A172 (cell line): ENCODE measurements at places on chromosomes 1 and 21. TPM values are rescaled to one million over a fixed set of nuclear protein-coding genes. Genes with fewer than 3 reads are reported as not detected.

VHLL gene
- not detected in 2 replicates for total RNA-seq

INKA2 gene
- total RNA-seq = not detected in 2 replicates

- no peak for DNase-seq
Observed at GRCh38 chr21:15449556-15449955, 280.2 kb upstream of the USP25 start.

- no peak for DNase-seq
Observed at GRCh38 chr1:75237316-75237715, 103.1 kb downstream of the LHX8 start.

GRCh38 chr1:159934136-159935039 lies 9.1 kb upstream of the TAGLN2 start:
- DNase-seq = no peak

DNA sequence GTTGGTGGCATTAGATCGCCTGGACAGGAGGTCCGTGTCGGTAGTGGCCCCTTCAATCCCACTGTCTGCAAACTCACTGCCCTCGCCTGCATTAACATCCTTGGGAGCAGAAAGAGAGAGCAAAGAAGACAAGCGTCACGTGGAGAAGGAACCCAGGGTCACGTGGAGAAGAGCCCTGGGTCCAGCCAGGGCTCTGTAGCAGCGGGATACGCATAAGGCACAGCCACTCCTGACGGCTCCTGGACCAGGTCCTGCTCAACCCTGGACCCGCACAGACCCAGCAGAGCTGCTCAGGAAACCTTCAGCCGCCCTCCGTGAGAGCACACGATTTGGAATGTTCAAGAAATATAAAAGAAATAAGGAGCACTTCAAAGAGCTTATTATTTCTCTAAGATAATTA lies 92.0 kb downstream of the TIAM1 start:
- no peak for DNase-seq

- DNase-seq = peak; percentile 2
Observed at GRCh38 chr1:3746830-3747521, 5.3 kb upstream of the CCDC27 start.

GRCh38 chr1:235675152-235675890 lies 25.7 kb upstream of the GNG4 start:
- DNase-seq = no peak

DNA sequence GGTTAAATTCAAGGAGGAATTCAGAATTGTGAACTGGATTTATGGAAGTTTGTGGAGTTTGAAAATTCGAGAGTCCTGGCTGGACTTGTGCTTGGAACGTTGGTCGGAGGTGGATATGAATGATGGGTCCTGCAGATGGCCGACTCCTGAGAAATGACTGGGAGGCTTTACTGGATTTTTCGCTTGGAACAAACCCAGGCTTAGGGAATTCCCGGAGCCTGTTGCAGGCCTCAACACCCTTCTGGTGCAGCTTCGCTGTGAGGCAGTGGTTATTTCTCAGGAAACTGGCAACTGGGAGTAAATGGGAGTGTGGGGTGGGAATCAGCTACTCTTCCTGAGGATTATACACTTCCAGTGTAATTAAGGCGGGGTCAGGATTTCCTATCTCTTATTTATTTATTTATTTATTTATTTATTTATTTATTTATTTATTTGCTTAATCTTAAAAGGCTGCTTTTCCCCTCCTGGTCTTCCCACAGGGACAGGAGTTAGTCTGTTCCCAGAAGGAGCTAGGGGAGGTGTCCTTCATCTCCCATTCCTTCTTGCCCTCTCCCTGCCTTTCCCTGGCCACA lies 21.1 kb downstream of the MAPKAPK2 start:
- no peak for DNase-seq

DNA sequence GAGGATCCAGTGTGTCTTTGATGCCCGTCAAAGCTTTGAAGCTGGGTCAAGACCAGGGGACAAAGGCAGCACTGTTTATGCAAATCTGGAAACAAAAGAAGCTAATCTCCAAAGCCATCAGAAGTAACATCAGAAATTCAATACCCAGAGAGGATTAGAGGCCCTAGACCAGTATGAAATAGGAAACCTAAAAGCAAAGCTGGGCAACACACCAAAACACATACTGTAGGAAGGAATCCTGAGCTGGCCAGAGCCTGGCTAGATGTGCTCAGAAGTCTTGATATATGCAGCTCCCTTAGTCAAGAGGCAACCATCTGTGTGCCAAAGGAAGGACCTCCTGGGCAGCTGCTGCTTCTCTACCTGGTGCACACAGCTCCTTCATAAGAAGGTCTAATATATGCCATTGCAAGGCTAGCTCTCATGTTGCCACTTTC lies 12.3 kb downstream of the COLGALT2 start:
- DNase-seq = no peak

GRCh38 chr1:113140588-113141446 lies 67.8 kb downstream of the LRIG2 start:
- peak; percentile 57 for DNase-seq

DNA sequence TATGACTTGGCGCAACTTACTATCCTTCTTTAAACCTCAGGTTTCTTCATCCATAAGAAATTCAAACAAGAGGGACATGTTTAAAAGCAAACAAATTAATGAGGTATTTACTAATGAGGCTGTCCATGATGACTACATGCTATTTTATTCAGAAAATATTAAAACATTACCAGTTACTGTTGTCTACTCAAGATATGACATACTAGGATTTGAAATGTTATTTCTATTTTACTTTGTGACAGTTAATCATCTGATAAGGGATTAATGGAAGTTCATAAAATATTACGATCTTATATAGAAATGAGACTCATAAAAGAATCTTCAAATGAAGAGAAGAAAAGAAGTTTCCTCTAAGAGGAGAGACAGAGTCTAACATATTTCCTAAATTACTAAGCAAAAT lies 80.1 kb downstream of the SPATA6 start:
- DNase-seq = no peak

DNA sequence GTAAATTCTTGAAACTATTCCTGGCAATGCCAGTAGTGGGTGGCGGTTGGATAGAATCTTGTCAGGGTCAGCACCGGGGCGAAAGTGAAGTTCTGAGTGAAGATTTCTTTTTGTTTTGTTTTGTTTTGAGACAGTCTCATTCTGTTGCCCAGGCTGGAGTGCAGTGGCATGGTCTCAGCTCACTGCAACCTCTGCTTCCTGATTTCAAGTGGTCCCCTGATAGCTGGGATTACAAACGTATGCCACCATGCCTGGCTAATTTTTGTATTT lies 33.3 kb downstream of the PCNT start:
- no peak for DNase-seq

DNA sequence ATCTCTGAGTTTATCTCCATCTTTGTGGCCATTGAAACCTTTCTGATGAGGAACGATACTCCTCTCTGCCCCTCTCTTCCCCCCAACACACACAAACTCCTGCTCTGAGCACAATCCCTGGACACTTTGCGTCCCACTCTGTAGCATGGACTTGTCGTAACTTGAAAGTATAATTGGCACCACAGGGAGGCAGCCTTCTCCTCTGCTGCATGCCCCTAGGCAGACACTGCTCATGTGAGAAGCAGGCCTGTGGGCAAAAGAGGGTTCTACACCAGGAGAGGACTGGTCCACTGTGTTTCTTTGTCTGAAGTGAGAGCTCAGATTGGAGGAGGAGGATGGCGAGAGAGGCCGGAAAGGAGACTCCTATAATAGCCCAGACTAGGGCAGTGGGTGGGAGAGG lies 3.8 kb upstream of the PARS2 start:
- DNase-seq = no peak

DNA sequence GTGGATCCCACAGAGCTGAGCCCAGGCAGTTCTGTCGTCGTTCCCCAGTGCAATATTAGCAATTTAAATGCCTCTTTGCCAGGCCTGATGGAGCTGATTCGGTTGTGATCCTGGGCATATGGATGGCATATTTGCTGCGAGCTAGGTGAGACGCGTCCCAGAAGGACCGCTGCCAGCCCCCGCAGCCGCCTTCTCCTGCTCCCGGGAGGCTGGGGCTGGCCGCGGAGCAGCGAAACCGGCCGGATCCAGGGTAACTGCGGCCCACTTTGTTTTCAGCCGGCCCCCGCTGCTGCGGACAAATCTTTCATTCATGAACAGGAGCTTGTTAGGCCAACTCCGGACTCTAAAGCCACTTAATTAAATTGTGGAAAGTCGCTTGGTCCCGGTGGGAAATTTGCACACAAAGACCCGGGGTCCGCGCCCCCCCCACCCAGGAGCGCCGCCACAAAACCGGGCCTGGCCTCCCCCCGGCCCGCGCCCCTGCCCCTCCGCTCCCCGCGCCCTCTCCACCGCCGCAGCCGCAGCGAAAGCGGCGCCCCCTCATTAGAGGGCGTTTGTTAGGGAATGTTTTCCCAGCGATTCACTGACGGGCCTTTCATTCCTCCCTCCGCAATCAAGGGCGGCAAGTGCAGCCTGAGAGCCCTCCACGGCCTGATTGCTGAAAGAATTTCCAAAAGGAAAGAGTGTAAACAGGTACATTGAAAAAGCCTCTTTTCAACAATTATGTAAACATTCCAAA lies 383.3 kb downstream of the RRAGC start:
- no peak for DNase-seq
